T-helper 1 cell (primary cell): ENCODE measurements at places on chromosomes 2 and 18.

- DNase-seq: no peak
Measured at GRCh38 chr18:43893001-43893637, 615.8 kb upstream of the SYT4 start.

GRCh38 chr2:624551-625347 lies 52.5 kb downstream of the TMEM18 start:
- DNase-seq: no peak

DNA sequence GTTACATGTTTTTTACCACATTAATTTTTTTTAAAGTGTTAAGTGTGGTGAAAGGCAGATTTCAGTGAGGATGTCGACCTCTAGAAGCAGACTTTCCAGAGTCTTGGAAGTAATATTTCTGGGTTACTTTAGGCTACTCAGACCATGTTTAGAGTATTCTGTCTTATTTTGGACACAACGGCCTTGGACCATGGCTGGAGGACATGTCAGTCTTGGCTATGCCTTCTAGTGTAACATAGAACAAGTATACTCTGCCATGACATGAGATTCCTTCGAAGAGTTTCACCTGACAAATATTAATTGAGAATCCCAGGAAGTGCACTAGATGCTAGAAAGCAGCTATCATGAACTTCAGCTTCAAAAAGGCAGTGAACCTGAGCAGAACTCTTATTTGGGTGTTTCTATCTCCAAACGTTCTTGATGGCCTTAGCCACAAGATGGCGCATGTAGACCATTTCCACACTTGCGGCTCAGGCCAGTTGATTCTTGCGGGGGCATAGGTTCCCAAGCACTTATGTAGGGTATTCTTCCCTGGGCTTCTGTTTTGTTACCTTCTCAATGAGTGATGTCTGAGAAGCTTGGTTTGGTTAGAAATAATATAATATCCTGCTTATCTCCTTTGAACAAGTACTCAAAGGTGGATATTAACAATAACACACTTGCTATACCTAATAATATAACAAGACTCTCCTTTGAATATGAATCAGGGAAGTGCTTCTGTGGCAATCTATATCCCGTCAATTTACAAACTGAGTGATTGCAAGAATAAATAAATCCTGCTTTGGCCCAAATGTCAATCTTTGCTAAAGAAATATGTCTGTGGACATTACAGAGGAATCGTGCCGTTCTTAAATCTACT lies 62.0 kb downstream of the CACNB4 start:
- no peak for DNase-seq

DNA sequence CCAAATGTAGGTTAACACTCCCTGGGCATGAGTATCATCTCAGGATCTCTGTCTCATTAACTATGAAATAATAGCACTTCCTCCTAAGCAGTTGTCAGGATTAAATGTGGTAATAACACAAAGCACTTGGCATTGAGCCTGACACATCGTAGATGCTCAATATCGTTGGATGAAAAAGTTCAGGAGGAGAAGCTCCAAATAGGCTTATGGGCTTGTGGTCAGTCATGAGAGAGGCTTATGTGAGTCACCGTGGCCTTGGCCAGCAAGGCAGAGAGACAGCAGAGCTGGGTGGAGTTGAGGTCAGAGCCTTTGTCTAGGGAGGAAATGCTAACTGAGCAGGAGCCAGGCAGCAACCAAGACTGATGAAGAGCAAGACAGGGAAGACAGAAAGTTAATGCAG lies 68.3 kb upstream of the PPM1B start:
- no peak for DNase-seq

- DNase-seq: no peak
Measured at GRCh38 chr18:63002305-63002704, 287.0 kb downstream of the PHLPP1 start.

DNA sequence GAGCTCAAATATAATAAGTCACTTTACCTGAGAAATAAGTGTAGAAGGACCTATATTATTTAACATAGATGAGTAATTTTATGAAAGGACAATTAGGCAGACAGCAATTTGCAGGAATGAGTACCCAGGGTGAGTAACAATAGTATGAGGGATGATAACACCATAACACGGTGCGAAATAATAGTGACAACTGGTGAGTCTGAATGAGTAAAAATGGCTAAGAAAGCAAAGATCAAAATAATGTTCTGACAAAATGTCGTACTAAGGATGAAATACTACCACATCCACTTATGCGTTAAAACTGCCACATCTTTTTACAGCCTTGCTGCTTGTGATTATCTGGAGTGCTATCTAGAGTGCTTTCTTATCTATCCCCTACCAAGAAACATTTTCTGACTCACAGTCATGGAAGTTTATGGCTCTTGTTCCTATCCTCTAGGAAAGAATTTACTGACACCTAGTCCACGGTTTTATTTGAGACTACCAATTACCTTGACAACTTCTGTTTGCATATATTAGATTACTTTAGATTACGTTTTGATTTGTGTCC lies 929.7 kb downstream of the LRP1B start:
- DNase-seq: no peak

DNA sequence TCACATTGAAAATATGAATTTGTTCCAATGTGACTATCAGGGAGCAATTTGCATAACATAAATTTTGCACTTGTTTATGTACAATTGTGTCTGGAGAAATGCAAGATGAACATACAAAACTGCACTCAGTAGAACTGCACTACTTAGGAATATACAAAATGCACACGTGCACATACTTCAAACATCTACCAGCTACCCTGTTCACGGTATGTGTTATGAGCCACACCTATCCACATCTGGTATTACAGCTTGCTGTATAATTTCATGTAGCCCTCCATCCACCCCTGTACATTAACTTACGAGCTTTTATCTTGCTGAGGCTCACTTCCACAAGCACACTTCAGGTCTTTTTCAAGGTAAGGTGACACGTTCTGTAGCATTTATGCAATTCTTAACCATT lies 373.5 kb upstream of the ZEB2 start:
- no peak for DNase-seq

GRCh38 chr2:240530181-240530580 lies 27.6 kb downstream of the ANKMY1 start:
- DNase-seq: no peak

- no peak for DNase-seq
Measured at GRCh38 chr2:157439824-157440186, 4.1 kb downstream of the CYTIP start.

- no peak for DNase-seq
Measured at GRCh38 chr2:172817411-172817810, 81.8 kb downstream of the RAPGEF4 start.

GRCh38 chr2:232204457-232204931 lies 174.1 kb upstream of the ALPP start:
- no peak for DNase-seq

DNA sequence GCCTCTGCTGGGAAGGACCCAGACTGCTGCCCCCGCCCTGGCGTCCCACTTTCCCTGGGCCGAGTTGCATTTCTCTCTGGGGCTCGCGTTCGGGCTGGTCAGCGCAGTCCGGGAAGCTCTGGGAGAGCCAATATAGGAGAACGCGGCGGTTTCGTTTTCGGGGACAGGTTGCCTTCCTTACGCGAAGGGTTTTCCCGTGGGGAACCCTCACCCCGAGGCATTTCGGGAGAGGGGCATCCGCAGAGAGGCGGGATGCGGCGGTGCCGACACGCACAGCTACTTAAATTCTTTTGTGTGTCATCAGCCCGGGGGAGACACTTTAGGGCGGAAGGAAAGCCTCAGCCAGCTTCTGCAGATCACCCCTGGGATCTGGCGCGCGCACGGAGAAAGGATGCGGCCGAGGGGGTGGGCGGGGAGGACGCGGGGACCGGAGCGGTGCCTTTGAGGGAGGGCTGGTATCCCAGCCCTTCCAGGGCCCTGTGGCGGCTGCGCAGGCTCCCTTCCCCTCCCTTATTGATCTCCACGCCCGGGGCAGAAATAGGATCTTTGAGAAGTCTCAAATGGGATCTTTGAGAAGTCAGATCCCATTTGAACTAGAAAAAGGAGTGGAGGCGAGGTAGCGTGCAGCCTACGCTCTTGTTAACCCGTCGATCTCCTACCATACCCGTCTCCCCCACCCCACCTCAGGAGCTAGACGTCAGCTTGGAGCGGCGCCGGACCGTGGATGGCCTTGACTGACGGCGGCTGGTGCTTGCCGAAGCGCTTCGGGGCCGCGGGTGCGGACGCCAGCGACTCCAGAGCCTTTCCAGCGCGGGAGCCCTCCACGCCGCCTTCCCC lies 1.2 kb downstream of the GATA6 start:
- DNase-seq: no peak

- DNase-seq: no peak
Measured at GRCh38 chr2:150142561-150142960, 344.9 kb downstream of the RND3 start.

DNA sequence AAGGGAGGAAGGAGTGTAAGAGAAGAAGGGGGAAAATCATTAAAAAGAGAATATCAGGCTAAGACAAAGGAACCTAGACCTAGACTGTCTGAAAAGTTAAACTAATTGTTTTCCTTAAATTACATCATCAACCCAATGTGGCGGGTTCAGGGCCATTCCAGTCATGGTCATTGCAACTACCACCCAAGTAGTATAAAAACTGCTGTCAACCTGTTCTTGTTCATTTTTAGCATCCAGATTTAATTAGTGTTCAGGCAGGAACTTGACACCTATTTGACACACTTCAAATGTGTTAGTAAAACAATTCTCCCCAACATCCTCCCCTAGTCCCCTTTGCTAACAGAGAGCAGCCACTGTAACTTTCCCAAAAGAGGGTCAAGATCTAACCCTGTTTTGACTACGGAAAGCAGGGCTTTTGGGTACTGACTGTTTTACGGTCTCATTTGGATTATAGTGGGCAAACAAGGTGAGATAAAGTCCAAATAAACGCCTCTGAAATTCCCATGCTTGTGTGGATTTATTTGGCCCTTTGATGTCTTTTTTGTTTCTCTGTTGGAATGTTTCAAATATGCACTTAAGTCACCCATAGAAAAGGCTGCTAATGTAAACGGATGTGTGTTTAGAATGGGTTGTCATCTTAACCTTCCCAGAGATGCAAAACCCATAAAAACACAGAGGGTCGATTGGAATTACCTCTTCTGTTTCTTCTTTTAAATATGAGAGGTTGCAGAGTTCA lies 19.3 kb upstream of the TANC1 start:
- no peak for DNase-seq

GRCh38 chr2:182050333-182051135 lies 64.9 kb downstream of the PPP1R1C start:
- no peak for DNase-seq

DNA sequence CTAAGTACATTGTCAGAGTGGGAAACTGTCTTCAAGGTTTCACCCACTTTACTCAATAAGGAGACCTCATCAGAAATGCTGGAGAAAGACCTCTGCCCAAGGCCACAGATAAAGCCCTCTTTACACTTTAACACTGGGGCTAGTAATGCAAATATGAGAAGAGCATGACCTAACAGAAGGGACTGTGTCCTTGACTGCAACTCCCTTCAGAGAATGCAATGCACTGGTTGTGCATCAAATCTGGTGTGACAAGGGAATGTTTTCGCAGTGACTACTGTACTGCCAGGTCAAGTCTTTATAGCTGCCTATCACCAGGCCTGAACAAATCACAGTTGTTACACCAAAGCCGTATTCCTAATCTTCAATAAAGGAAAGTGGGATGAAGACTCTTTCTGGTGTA lies 28.6 kb downstream of the CDH19 start:
- DNase-seq: no peak

DNA sequence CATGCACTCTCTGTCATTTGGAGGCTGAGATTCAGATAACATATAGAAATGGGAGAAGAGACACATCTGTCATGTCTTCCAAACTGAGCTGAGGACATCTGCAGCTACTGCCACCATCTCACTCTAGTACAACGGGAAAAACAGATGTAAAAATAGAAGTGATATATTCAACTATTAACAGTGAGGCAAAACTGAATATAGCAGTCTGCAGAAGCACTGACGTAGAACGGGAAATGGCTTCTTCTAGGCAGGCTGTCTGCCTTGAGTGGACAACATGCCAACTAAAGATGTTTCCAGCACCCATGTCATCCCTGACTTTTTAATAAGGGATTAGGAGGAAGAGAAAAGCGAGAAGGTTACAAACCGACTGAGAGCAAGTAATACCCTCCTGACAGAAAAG lies 51.6 kb downstream of the MRPL33 start:
- no peak for DNase-seq

- no peak for DNase-seq
Measured at GRCh38 chr2:8402222-8402621, 279.6 kb upstream of the ID2 start.

GRCh38 chr18:36623681-36624190 lies 205.1 kb downstream of the TPGS2 start:
- no peak for DNase-seq

- DNase-seq: no peak
Measured at GRCh38 chr2:188309364-188309763, 17.7 kb downstream of the GULP1 start.

DNA sequence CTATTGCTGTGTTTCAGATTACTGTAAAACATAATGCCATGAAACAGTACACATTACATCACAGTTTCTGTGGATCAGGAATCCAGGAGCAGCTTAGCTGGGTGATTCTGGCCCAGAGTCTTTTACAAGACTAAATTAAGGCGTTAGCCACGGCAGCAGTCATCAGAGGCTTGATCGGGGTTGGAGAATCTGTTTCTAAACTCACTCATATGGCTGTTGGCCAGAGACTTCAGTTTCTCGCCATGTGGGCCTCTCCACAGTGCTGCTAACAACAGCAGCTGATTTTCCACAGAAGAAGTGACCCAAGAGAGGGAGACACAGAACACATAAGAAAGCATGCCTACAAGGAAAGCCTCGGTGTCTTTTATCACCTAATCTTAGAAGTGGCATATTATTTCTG lies 89.2 kb upstream of the MYO3B start:
- DNase-seq: no peak

GRCh38 chr2:189297446-189297845 lies 117.9 kb upstream of the COL5A2 start:
- DNase-seq: no peak

DNA sequence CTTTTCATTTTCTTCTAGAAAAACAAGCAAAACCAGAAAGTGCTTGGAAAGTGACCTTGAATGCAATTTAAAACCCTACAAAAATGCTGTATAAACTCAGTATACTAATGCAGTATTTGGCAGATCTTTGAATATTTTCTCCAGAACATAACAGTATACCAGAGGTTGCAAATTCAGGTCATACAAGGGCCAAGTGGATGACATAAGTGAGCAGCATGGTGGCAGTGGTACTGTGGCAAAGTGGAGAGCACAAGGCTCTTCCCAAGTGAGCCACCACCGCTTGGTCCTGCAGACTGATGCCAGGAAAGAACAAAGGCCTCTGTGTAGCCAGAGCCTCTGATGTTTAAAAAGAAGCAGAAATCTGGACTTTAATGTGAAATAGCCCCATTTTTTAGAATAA lies 33.1 kb downstream of the METTL4 start:
- no peak for DNase-seq

- no peak for DNase-seq
Measured at GRCh38 chr2:4134551-4135550, 431.5 kb downstream of the DCDC2C start.
